Esophagus mucosa (tissue), 1 donor: ENCODE measurements at places on chromosomes 4 and X. TPM values are rescaled to one million over a fixed set of nuclear protein-coding genes. Genes with fewer than 3 reads are reported as not detected.

GRCh38 chrX:13793897-13794296 is 23.0 kb downstream of the GPM6B start:
- ATAC-seq, result no peak

DNA sequence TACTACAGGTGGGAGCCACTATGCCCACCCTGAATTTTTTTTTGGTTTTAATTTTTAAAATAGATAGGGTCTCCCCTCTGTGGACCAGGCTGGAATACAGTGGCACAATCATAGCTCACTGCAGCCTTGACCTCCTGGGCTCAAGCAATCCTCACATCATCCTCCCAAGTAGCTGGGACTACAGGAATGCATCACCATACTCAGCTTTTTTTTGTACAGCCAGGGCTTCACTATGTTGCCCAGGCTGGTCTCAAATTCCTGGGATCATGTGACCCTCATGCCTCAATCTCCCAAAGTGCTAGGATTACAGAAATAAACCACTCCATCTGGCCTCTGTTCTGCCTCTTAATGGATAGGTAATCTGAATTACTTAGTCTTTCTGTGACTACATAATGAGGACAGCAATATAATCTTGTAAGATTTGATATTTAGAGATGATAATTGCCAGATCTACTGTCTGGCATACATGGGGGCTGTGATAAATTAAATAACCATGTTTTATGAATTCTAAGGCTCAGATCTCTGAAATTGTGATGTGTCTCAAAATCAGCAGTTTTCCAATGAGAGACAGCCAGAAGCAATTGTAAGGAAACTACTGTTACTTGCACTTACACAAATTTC is 26.7 kb downstream of the PDS5A start:
- ATAC-seq, result no peak

DNA sequence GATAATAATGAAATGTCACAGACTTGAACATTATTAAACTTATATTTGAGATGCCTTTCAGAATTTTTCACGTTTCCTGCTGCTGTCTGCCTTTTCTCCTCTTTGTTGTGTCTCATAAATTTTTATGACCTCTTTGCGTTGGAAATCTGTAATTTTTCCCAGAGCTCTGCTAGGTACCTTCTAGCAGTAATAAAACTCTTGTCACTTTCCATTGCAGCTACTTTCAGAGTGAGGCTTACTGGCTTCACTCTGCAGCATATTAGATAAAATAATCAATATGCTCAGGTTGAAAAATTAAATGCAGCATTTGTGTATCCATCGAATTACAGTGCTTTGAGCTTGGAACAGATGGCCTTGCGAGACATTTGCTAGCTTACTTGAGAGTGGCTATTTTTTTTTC is 689.0 kb downstream of the GRID2 start:
- no peak for ATAC-seq

Gene ARMCX2
- total RNA-seq, result 3.4 TPM

Gene TBC1D8B
- 2.9 TPM for total RNA-seq

Gene TAF7L
- total RNA-seq, result 0.12 TPM

Gene AKAP14
- total RNA-seq, result not detected
